ENCODE measurements at places on chromosomes 11 and 22.
A peak's percentile ranks its signal among the peaks of the same experiment; 100 is the strongest.

DNA sequence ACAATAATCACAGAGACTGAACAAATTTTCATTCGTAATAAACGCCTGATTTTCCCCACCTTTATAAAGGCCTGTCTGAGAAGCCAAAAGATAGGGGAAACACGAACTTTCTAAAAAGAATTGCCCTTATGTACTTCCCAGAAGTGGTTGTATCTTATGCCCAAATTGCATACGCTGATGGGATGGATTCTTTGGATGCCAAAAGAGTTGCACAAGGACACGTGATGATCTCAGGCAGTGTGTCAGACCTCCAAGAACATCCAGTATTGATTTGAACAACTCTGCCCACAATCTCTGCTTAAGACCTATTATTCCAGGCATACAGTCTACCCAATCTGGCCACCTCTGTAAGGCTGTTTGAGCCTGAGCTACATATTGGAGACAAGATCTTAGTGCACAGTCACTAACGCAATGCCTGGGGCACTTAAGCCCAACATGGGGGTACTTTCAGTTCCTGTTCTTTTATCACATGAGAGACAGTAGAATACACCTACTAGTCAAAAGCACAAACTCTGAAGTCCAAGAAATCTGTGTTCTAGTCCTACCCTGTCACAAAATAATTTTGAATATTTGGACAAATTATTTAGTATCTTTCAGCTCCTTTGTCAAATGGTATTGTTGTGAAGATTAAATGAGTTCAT is 38.9 kb downstream of the OR10A6 start:
- DNase-seq = no peak

GRCh38 chr11:11444027-11444803 is 91.2 kb upstream of the CSNK2A3 start:
- no peak for DNase-seq

GRCh38 chr11:44561275-44561805 is 4.1 kb upstream of the CD82 start:
- DNase-seq = no peak

GRCh38 chr11:76371170-76371569 is 9.8 kb downstream of the THAP12 start:
- peak; percentile 26 for DNase-seq

DNA sequence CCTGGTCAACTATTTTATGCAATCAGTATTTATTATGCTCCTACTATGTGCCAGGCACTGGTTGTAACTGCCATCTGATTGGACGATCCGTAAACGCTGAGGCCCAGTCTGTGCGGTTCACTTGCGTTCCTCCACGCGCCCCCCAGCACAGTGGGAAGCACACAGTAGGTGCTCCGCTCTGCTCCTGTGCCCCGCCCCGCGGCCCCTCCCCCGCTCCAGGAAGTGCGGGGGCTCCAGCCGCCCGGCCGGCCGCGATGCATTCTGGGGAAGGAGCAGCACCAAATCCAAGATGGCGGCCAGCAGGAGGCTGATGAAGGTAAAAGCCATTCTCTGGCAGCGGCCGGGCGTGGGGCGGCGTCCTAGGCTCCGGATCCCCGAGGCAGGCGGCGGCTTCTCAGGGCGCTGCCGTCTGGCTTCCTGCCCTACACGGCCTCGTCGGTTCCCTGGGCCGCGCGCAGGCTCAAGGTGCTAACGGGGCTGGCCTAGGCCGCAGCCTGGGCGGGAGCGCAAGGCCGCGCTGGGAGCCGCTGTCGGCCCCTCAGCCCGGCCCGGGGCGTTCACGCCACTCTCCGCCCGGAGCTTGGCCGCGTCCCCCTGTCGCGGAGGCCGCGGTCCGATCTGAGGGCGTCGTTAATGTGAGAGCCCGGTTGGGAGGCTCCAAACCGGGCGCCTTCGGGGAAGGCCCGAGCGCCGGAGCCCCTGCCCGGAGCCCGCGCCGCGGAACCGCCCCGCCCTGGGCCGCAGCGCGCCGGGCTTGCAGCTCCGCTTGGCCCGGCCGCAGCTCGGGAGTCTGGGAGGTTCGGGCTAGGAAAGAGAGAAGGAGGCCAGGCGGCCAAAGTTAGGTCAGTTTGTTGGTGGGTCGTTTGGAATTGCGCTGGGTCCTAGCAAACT is at the start of gene UBE2L3:
Gene UBE2L3 (plus strand): TSS at position 259 of the 891 bp plus-strand sequence. CDS start 31 bp downstream, at position 290.
- peak; percentile 84 for DNase-seq

DNA sequence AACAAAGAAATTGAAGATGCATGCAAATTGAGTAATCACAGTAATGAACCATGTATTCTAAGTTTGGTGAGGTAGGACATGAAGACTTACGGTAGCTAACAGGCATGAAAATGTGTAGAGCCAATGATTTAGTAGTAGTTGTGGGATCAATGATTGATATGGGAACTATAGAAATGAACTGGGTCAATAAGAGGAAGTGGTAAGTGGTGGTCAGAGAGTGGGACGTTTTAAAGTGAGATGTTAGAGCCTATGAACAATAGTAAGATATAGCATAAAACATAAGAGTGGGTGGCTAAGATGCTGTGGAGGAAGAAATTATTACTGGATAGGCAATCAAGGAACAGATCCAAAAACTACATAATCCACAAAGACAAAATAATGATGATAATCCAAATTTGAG is 45.0 kb downstream of the DLG2 start:
- DNase-seq = no peak

- peak; percentile 1 for DNase-seq
Measured at GRCh38 chr11:2806351-2807024, 79.1 kb downstream of the CDKN1C start.

GRCh38 chr22:41237036-41237706 is 3.6 kb downstream of the CHADL start:
- DNase-seq = no peak

GRCh38 chr22:39237318-39238100 is 7.3 kb downstream of the PDGFB start:
- peak; percentile 30 for DNase-seq

- no peak for DNase-seq
Measured at GRCh38 chr11:79076526-79077115, 364.2 kb downstream of the TENM4 start.

DNA sequence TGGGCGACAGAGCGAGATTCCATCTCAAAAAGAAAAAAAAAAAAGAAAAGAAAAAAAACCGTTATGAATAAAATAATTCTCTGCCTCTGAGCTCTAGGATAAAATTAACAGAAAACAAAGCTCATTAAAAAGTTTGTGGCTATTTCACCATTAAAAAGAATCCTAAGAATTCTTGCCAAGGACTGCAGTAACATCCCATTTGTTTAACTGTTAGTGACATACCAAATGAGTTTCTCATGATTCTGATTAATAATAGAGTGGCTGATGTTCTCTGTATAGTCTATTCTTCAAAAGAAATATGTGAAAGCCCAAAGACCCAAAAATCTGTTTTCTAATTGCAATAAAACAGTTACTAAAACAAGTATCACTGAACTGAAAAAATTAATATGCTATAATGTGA is 19.7 kb downstream of the CLNS1A start:
- DNase-seq = no peak

- no peak for DNase-seq
Measured at GRCh38 chr11:43933226-43933607, 9.2 kb upstream of the C11orf96 start.

GRCh38 chr11:95517453-95517852 is 272.1 kb downstream of the FAM76B start:
- DNase-seq = no peak

- DNase-seq = no peak
Measured at GRCh38 chr22:42619261-42620063, 4.8 kb upstream of the POLDIP3 start.

DNA sequence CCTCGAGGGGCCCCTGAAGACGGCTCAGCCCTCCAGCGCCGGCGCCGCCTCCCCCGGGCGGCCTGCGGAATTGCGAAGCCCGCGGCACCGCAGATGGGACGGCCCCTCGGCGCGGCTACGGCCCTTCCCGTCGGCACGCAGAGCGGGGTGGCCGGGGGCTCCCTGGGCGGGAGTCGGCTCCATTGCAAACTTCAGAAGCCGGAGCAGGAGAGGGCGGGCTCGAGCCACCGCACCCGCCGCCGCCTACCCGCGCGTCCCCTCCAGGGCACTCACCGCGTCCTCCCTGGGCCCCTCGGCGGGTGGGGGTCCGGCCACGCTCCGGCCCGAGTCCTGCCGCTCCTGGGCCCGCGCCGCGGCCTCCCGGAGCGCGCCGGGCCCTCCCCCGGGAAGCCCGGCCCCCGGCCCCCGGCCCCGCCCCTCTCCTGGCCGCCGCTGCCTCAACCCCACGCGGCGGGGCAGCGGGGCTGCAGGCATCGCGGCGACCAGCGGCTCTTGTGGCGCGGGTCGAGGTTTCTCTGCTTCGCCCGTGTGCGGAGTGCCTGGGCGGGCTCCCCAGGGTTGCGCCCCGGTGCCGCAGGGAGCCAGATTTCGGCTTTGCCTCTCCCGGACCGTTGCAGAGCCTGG is at the start of gene PACSIN3:
Gene PACSIN3 (minus strand): TSS at position 359 of the 624 bp plus-strand sequence. CDS start 3,707 bp downstream, outside the sequence.
- DNase-seq = no peak

GRCh38 chr22:22085702-22086500 is 103.3 kb upstream of the TOP3B start:
- DNase-seq = no peak

DNA sequence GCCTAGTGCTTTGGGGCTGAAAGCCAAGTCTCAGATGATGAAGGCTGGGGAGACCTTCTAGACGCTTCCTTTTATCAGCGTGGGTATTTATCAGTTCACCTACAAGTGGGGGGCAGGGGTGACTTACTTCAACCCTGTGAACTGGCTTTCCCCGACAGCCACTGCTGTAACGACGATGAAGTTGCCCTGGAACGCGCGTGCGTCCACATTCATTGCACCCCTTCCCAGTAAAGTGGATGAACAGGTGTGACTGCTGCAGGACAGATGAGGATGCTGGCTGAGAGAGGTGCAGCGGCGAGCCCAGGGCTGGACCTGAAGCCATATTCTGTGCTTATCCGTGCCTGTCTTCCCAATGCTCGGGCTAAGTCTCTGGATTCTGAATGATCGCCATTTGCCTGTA is 1122.3 kb downstream of the TBC1D22A start:
- no peak for DNase-seq

GRCh38 chr11:65416341-65416824 is 6.2 kb upstream of the NEAT1 start:
- DNase-seq = peak; percentile 93

DNA sequence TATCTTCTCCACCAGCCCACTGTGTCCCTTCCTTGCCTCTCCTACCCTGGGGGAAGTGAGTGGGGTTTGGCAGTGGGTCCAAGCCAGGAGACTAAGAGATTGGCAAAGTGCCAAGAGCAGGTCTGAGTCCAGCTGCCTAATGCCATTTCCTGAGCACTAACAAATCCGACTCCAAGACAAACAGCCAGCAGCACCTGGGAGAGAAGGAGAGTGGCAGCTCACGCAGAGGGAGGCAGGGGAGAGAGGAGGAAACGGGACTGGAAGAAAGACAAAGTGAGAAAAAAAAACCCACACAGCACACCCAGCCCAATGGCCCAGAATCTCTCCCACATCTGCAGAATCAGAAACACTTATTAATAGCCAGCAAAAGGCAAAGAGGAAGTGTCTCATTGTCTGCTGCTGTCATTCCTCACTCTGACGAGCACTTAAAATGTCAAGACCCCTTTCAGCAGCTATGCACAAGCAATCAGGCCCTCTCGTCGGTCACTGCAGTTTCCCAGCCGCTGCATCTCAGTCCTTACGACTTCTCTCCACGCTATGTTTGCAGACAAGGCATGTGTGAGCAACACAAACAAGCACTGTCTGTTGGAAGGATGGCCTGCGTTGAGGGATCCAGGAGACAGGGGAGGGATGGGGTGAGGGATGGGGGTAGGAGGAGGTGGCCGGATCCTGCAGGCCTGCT is 558.4 kb upstream of the CADM1 start:
- DNase-seq = no peak

GRCh38 chr11:68541991-68542390 is 81.4 kb downstream of the PPP6R3 start:
- no peak for DNase-seq

DNA sequence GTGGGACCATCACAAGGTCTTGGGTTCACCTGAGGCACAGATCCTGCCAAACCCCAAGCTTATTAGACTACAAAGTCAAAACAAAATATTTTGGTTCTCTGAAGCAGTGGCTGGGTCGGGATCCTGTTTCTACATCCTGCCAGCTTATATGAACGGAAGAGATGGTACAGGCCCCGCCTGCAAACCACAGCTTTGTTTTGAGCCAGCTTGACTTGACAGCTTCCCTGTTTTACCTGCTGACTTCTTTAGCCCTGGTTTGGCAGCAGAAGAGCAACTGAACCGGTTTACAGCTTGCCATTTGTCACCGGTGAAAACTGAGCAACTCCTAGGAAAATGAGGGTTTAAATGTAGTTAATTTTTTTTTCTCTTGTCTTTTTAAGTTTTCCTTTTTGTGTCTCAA is 11.4 kb downstream of the PACS1 start:
- DNase-seq = peak; percentile 67

- DNase-seq = no peak
Measured at GRCh38 chr11:103779054-103779453, 257.4 kb upstream of the DDI1 start.

DNA sequence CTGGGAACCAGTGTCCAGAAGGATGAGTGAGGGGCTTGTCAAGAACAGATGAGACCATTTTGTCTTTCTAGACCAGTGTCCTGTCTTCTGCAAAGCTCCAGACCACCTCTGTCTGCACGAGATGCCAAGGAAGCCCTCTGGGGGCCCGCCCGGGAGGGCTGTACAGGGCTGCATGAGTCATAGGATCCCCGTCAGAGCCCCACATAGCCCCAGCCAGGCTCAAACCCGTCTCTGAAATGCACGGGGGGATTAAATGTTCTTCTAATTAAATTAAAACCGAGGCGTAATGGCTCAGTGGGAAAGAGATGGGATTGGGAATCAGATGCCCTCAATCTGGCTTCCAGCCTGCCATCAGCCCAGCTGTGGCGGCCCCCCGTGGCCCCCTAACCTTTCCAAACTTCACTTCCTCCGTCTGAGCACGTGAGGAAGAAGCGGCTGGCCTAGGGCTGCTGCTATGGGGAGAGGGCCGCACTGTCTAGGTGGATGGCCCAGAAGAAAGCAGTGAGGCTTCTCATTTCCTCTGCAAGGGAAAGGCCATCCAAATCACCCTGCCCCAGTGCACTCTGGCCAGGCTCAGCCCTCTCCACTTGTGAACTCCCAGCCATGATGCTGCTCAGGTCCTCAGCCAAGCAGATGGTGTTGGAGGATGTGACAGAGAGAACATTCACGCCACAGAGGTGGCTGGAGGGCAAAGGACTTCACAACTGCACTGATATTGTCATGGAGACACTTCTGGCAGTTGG is 32.8 kb downstream of the KCNQ1OT1 start:
- no peak for DNase-seq

GRCh38 chr11:130472434-130472961 is 24.1 kb downstream of the ADAMTS15 start:
- no peak for DNase-seq

GRCh38 chr22:19114984-19115552 is 7.1 kb downstream of the DGCR2 start:
- no peak for DNase-seq

GRCh38 chr11:75140269-75141138 is 10.4 kb upstream of the SLCO2B1 start:
- DNase-seq = peak; percentile 70

- no peak for DNase-seq
Measured at GRCh38 chr11:72012897-72013721, 14.4 kb downstream of the IL18BP start.

DNA sequence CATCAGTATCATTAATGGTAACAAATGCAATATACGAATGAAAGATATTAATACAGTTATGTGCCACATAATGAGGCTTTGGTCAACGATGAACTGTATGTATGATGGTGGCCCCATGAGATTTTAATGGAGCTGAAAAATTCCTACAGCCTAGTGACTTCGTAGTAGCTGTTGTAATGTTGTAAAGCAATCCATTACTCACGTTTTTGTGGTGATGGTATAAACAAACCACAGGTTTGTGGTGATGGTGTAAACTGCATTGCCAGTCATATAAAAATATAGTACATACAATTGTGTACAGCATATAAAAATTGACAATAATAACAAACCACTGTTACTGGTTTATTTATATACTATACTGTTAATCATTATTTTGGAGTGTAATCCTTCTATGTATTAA is 27.4 kb upstream of the GRIA4 start:
- DNase-seq = no peak
